A673 (cell line): ENCODE measurements at places on chromosomes 2 and 18.

DNA sequence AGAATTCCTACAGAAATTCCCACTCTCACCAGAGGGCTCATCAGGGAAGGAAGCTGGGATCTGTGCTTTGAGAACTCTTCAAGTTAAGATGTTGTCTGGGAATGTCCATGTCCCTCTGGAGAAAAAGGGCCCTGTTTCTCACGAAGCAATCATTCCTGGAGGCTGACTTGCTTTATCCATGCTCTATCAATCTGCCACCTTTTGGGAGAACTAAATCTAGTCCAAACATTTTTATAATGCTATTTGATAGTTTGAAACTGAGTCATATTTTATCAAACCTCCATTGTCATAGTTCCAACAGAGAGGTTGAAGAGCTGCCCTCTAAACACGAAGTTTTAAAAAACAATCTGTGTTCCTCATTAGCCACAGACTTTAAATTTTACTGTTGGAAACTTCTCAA is 219.2 kb downstream of the MTX2 start:
- no peak for DNase-seq

DNA sequence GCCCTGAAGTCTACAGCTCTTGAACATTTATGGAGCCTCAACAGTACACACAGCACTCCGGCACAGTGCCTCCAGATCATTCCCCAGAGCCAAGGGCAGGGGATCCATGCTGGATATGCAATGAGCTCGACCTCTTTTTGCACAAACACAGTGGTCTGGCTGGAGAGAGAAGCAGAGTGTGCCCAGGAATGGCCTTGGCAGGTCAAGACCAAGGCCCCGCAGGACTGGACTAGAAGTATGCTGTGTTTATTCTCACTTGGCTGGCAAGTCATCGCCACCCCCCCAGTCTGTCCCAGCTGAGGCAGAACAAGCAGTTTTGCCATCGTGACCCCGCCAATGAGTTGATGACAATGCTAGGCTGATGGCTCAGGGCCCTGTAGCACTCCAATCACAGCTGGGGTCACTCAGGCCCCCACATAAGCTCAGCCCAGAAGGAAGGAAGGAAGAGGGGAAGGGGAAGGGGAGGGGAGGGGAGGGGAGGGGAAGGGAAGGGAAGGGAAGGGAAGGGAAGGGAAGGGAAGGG is 212.1 kb downstream of the TTC32 start:
- no peak for DNase-seq

- no peak for DNase-seq
Observed at GRCh38 chr2:240443891-240444301, 8.4 kb downstream of the GPC1 start.

GRCh38 chr2:137942833-137943677 is 21.2 kb upstream of the HNMT start:
- DNase-seq: no peak

- no peak for DNase-seq
Observed at GRCh38 chr2:38074764-38075506, 1.0 kb downstream of the CYP1B1 start.

GRCh38 chr2:2660789-2661355 is 329.8 kb upstream of the MYT1L start:
- no peak for DNase-seq

DNA sequence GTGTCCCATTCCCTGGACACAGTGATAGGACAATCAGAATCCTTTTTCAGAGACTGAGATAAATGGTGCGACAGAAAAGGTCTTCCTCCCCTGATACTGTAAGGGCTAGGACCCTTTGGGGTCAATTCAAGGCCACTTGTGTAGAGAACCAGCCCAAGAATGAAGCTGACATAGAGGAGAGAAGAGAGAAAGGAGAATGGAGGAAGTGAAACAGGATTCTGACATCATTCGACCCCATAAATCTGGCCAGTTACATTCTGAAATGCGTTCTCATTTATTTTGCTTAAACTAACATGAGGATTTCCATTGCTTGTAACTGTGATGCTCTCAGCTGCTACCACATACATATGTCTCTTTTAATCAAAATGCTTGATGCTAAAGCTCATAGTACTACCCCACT is 148.1 kb downstream of the TMEM163 start:
- no peak for DNase-seq

GRCh38 chr2:41431756-41432155 is 616.1 kb upstream of the PKDCC start:
- DNase-seq: no peak

- no peak for DNase-seq
Observed at GRCh38 chr18:3581890-3582289, 131.9 kb downstream of the TGIF1 start.

DNA sequence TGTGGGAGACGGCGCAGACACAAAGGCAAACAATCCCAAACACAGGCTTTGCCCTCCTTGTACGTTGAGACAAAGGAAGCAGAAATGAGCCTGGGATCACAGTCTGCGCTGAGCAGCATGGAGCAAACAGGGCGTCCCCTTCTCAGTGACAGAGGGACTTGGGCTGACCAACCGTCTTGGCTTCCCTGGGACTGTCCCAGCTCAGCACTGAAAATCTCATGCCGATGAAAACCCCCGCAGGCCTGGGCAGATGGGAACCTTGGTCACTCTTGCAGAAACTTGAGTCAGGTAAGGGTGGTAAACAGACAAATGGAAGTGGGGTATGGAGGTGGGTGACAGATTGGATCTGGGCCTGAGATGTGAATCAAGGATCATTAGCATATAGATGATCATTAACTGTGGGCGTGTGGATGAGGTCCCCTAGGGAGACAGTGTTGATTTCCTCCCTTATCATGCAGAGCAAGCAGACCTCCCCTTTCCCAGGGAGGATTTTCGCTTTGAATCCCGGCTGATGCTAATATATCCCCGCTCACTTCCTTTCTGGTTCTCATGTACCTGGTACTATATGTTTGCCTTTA is 19.1 kb upstream of the SH3BP4 start:
- DNase-seq: no peak

GRCh38 chr2:239927424-239927981 is 97.6 kb downstream of the NDUFA10 start:
- DNase-seq: peak; percentile 53

DNA sequence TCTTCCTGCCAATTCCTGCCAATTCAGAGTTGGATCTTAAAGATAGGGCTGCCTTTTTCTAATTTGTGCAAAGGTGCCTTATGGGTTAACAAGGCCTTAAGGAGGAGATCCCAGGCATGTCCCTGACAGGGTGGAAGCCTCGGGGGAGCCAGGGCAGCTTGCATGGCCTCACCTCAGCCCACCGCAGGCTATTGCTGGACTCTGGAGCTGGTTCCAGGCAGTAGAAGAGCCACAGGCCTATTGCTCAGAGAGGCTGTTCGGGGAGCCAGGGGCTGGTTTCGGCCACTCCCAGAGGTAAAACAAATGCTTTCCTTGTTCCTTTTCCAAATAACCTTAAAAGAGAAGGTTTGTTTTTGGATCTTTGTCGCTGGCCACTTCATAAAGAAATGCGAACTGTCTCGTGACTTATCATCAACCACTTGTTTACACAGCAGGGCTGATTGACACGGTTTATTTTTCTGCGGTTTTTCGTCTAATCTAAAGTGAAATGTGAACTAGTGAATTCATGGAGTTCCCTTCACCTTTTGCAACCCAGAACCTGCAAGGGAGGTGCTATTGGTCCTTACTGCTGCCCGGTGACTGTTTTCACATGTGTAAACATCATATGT is 108.6 kb downstream of the APOB start:
- no peak for DNase-seq

GRCh38 chr18:75246721-75247610 is 36.4 kb downstream of the TSHZ1 start:
- no peak for DNase-seq

DNA sequence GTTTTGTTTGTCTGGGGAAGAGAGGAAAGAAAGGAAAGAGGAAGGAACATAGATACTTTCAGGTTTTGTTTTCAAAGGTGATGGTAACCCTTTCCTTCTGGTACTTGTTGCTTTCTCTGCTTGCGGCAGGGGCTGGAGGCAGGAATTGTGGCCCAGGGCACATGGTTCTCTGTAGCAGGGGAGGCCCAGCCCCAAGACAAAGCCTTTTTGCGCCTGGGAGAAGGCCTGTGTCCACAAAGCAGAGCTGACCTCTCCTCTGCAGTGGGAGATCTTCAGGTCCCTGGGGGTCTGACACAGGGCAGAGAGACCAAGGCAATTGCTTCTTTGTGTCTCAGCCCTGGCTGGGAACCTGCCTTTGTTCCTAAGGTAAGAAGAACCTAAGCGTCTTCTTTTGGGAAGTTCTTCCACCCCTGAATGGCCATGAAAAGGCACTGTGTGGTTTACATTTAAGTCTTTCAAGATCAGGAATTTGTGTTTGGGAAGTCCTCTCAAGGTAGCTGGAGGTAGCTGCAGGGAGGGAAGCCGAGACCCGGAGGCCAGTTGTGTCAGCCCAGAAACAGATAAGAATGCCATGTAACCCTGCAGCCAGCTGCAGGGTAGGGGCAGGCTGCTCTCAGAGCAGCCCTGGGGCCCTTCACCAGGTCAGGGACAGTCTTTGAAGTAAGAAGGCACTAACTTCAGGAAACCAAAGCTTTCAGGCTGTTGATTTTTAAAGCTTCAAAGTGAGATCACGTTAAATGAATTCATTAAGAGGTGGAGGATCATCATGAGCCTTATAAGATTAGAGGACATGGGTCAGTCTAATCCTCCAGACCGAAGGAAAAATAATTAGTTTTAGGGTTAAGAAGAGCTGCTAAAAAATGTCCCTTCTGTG is 119.3 kb downstream of the STPG4 start:
- DNase-seq: no peak

- no peak for DNase-seq
Observed at GRCh38 chr18:32961538-32961937, 188.7 kb upstream of the KLHL14 start.

GRCh38 chr18:37762076-37762621 is 196.6 kb upstream of the CELF4 start:
- no peak for DNase-seq

GRCh38 chr18:24754583-24755253 is 294.3 kb downstream of the HRH4 start:
- DNase-seq: no peak

DNA sequence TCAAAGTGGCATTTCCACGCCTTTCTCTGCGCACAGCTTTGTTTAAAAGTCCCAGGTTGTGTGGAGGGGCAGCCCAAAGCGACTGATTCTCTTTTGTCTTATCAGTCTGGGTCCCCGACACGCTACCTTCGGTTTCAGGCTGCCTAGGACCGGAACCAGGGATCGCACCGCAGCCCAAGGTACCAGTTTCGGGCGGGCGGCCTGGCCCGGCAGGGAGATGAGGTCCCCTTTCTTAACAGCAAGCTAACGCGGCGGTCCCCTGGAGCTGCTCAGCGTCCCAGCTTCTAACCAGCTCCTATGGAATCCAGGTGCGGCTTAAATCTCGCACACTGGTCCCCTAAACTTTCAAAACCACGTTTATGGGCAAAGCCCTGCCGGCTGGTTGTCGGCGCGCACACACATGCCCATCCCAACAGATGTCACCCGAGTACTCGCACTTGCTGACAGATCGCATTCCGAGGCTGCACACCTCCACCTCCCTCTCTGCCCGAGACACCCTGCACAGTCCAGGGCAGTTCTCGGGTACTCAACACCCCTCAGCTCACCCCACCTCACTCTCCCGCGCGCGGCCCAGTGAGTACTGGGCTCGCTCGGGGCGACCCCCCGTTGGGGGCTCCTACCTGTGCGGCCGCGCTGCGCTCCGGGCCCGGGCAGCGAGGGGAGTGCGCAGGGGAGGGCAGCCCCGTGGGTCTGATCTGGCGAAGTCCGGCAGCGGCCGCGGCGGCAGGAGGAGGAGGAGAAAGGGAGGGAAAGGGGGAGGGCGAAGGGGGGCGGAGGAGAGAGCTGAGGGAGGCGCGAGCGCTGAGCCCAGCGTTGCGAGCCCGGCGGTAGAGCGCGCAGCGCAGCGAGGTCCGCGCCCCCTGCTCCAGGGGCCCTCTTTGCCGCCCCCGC is at the start of gene EFEMP1:
EFEMP1 (minus strand) TSS at position 692 of the 891 bp plus-strand sequence. CDS start 1,342 bp downstream, outside the sequence.
- DNase-seq: no peak

- peak; percentile 83 for DNase-seq
Observed at GRCh38 chr2:199979832-199980628, 24.6 kb downstream of the MAIP1 start.
